ENCODE measurements at places on chromosomes 3 and 15. TPM values are rescaled to one million over a fixed set of nuclear protein-coding genes. Genes with fewer than 3 reads are reported as not detected.

AEN gene
- polyA plus RNA-seq = 76.6 TPM

GRCh38 chr15:77001351-77001750 lies 6.4 kb downstream of the PSTPIP1 start:
- no peaks in the 10 kb centered on the region for H3K36me3 ChIP-seq
- no peaks in the 10 kb centered on the region for H3K27me3 ChIP-seq
- no peaks in the 10 kb centered on the region for H3K4me1 ChIP-seq

DNA sequence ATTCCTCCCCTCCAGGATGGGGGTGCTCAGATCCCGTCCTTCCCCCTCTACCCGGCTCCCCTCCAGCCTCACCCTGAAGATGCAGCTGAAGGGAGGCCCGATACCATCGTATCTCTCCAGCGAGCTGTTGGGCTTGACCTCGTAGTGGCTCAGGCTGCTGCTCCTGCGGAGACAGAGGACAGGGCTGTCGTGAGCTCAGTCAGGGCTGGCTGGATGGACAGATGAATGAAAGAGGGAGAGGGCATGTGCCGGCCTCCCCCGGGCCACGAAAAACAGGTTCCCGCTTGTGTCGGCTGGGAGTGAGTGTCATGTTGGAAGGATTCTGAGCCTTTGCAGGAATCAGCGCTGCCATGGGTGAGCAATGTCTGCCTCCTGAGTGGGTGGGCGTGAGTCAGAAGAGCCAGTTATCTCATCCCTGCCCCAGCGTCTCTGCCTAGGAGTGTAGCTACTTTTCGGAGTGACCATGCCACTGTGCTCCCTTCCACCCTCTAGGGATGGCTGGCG lies 35.2 kb downstream of the FEM1B start:
- peaks cover 18% of the 10 kb centered on the region for H3K4me1 ChIP-seq
- H3K27ac ChIP-seq = no peak overlapping the region
- H3K36me3 ChIP-seq = no peaks in the 10 kb centered on the region
- no peak overlapping the region for H3K4me3 ChIP-seq
- DNase-seq = no peak

OCA2 gene
- polyA plus RNA-seq = 0.40 TPM

ACKR2 gene
- not detected for polyA plus RNA-seq

DNA sequence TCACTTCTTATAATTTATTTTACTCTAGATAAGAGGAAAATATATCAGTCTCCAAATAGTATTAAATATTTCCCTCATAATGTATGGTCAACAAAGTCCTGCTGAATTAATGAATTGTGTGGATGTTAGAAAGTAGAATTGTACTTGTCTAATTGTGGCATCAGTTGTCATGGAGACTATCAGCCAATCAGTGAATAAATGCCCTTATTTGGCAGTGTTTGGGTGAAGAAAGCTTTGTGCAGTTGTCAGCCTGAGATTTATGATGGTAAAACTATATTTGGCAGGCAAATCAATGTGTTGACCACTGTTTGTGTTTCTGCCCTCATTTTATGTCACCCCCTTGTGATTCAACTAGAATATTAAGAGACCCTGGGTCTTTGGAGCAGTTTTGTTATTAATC lies 293.6 kb upstream of the MDFIC2 start:
- no peak overlapping the region for H3K27ac ChIP-seq
- no peaks in the 10 kb centered on the region for H3K36me3 ChIP-seq
- no peak for DNase-seq

DNA sequence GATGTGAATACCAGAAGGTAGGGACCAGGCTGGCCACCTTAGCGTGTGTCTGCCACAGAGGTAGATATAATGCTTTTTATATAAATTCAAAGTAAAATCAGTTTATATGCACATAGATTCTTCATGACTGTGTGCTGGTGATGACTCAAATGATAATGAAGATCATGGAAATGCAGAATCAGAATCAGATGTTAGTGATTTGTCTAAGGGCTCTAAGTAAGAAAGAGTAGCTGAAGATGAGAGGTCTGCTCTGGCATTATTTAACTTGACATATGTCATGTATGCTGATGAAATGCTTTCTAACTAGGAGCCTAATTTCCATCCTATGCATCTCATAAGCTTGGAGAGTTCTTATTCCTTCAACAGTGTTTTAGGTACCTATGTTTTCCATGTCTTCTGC lies 50.3 kb upstream of the DPH6 start:
- no peak overlapping the region for H3K27ac ChIP-seq
- no peaks in the 10 kb centered on the region for H3K27me3 ChIP-seq
- H3K4me1 ChIP-seq = no peaks in the 10 kb centered on the region
- DNase-seq = no peak

TSPAN3 gene
- polyA plus RNA-seq = 72.5 TPM

FGF7 gene
- not detected for polyA plus RNA-seq

- H3K27me3 ChIP-seq = no peaks in the 10 kb centered on the region
- DNase-seq = no peak
- no peak overlapping the region for H3K4me3 ChIP-seq
These were observed 8.4 kb upstream of the CD47 start for GRCh38 chr3:108099244-108099643.

MYLK gene
- polyA plus RNA-seq = 13.2 TPM

DNA sequence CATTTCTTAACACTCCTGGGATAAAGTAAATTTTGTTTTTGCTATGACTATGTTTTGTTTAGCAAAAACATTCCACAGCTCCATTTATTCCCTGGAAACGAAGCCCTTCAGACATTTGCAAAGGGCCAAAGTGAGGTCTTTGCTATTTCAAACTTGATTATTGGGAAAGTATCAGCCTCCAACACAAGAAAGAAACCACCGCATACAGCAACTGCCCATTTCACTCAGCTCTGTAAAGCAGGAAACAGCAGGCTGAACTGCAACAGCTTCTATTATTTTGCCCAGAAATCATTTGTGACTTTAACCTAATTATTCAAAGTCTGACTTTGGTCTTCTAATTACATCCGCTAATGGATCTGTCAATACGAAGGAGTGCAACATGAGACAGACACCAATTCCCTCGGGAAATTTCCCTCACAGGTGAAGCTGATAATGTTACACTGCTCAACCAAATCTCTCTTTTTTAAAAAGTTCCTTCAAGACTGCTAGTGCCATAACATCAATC lies 72.1 kb downstream of the RFTN1 start:
- DNase-seq = no peak
- no peaks in the 10 kb centered on the region for H3K27me3 ChIP-seq

DNA sequence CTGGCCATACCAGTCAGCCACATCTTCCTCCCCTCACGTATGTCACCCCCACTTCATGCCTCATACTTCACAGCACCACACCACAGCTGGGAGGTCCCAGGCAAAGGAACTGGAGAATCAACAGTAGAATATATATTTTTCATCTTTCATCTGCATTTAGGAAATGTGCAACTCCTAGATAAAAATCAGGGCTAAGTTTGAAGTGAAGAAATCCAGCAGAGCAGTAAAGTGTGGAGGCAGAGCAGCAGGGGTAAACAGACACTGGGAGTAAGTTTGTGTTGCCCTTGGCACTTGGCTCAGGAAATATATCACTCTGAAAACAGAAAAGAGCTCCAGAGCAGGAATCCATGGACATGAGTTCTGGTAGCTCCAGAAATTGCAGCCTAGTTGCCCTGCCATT lies 2.8 kb upstream of the HERC1 start:
- no peak overlapping the region for H3K27ac ChIP-seq
- H3K27me3 ChIP-seq = no peaks in the 10 kb centered on the region
- peaks cover 14% of the 10 kb centered on the region for H3K4me1 ChIP-seq
- DNase-seq = no peak
- H3K4me3 ChIP-seq = no peak overlapping the region

Data from GM23338 (cell line).